ENCODE measurements at places on chromosomes 3 and 15.

- DNase-seq = no peak
Observed at GRCh38 chr3:71759401-71759800, 5.7 kb downstream of the GPR27 start.

DNA sequence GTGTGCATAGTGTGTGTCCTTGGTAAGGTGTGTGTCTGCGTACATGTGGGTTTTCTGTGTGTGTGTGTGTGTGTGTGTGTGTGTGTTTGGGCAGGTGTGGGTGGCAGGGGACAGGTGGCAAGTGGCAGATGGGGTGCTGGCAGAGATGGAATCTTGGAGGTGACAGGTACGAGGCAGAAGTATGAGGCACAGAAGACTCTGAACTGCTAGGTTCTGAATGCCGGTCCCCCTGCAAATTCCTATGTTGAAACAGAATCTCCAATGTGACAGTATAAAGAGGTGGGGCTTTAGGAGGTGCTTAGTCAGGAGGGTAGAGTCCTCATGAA lies 29.8 kb downstream of the SRPRB start:
- DNase-seq = no peak

DNA sequence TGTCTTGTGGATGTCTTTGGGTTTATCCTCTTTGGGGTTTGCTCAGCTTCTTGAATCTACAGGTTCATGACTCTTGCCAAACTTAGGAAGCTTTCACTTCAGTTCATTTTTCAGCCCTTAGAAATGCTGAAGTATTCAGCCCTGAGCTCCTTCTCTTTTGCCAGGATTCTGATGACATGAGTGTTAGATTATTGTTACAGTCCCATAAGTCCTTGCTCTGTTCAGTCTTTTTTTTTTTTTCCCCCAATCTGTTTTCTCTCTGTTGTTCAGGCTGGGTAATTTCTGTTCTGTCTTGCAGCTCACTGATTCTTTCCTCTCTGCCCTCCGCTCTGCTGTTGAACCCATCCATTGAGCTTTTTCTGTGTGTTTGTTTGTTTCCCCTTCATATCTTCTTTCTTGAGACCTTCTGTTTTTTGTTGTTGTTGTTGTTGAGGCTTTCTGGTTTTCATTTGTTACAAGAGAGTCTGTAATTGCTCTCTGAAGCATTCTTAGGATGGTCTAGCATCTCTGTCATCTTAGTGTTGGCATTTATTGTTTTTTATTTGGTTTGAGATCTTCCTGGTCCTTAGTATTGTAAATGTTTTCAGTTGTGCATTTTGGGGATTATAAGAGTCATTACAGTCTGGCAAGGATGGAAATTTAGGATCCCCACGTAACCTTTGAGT lies 18.4 kb downstream of the LRCH3 start:
- DNase-seq = no peak

GRCh38 chr3:190192087-190192486 lies 71.4 kb upstream of the P3H2 start:
- no peak for DNase-seq

- no peak for DNase-seq
Observed at GRCh38 chr15:92383519-92384324, 10.0 kb upstream of the ST8SIA2 start.

GRCh38 chr3:38354588-38355330 lies 8.2 kb downstream of the XYLB start:
- DNase-seq = no peak

- DNase-seq = no peak
Observed at GRCh38 chr3:87800516-87800915, 258.3 kb downstream of the CGGBP1 start.

- DNase-seq = no peak
Observed at GRCh38 chr3:104961851-104962250, 404.9 kb upstream of the ALCAM start.

DNA sequence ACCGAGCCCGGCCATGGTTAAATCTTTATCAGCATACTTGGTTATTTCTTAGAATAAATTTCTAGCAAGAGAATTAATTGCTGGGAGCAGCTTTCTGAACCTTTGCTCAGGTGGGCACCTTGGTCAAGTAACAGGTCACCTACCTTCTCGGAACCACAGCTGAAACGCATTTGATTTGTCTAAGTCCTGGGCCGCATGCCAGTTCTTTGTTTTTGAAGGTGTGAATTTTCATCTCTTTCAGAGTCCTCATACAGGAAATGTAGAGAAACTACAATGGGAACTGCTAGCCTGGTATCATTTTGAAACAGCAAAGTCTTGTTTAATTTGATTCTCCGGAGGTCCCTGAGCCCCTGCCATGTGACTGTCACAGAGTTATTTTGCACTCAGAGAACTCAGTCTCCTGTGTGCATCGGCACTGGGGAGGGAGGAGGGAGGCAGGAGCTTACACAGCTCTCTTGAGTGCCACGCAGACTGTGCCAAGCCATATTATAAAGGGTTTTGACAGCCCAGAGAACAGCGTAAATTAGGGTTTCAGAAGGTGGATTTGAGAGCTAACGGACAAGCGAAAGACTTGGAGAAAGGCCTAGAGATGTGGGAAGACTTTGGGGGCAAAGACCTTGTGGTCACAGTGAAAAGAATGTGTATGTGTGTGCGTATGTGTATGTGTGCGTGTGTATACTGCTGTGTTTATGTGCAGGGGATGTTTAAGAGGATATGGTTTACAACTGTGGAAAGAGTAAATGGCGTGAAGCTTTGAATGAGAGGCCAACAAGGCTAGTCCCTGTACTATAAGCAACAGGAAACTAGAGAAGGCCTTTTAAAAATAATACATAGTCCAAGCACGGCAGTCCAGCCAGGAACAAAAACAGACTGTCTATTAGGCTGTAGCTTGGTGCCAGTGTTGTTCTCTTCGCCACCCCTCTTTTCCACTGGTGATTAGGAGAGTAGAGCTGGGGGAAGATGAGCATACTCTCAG lies 61.8 kb upstream of the ATP13A3 start:
- no peak for DNase-seq

DNA sequence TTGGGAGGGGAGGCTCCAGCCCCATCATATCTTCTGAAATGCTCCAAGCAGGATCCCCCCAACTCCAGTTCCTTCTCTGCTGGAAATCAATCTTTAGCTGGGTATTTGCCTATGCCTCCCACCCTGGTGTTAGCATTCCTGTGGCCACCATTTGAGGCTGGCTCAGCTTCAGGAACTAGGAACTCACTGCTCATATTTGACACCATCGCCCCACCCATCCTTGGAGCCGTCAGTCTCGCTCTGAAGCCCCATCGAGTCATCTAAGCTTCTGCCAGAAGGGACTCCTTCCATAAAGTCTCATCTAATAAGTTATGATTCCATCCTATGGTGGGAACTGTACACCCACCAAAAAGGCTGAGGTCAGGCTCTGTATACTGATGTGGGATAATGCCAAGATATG lies 26.4 kb downstream of the PRKCD start:
- DNase-seq = no peak

- no peak for DNase-seq
Observed at GRCh38 chr15:89205991-89206585, 15.3 kb downstream of the RLBP1 start.

- DNase-seq = no peak
Observed at GRCh38 chr3:190581041-190581541, 67.2 kb downstream of the IL1RAP start.

- no peak for DNase-seq
Observed at GRCh38 chr3:64196236-64196929, 28.9 kb downstream of the PRICKLE2 start.

DNA sequence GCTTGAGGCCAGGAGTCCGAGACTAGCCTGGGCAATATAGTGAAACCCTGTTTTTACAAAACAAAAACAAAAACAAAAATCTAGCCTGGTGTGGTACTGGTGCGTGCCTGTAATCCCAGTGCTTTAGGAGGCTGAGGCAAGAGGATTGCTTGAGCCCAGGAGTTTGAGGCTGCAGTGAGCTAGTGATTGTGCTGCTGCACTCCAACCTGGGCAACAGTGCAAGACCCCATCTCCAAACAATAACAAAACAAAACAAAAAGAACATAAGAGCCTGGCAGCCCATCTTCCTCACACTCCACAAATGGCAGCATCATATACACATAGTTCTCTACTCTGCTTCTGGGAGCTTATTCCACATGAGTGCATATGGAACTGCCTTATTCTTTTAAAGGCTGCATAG lies 2.2 kb upstream of the TRH start:
- DNase-seq = no peak

- DNase-seq = peak; percentile 59
Observed at GRCh38 chr15:84981711-84982300, at the start of gene PDE8A. Gene PDE8A, plus strand, starts transcription at chr15:84981856. Its CDS starts 307 bp downstream, at chr15:84982163.

- no peak for DNase-seq
Observed at GRCh38 chr3:141313093-141313683, 55.1 kb upstream of the ZBTB38 start.

DNA sequence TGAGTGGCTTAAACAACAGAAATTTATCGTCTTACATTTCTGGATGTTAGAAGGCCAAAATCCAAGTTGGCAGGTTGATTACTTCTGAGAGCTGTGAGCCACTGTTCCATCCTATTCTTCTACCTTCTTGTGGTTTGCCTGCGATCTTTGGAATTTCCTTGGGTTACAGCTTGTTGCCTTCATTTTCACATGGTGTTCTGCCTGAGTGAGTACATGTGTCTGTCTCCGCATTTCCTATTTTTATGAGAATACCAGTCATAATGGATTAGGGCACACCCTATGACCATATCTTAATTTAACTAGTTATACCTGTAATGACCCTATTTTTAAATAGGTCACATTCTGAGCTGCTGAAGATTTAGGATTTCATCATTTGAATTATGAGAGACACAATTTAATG lies 294.3 kb downstream of the CNTN4 start:
- no peak for DNase-seq

- DNase-seq = no peak
Observed at GRCh38 chr3:51477360-51477711, 22.5 kb downstream of the DCAF1 start.

GRCh38 chr3:59245859-59246501 lies 196.2 kb upstream of the CFAP20DC start:
- DNase-seq = no peak

- DNase-seq = no peak
Observed at GRCh38 chr3:120090422-120090821, 3.8 kb downstream of the GSK3B start.

GRCh38 chr3:186452517-186452916 lies 90.5 kb upstream of the DGKG start:
- DNase-seq = no peak

DNA sequence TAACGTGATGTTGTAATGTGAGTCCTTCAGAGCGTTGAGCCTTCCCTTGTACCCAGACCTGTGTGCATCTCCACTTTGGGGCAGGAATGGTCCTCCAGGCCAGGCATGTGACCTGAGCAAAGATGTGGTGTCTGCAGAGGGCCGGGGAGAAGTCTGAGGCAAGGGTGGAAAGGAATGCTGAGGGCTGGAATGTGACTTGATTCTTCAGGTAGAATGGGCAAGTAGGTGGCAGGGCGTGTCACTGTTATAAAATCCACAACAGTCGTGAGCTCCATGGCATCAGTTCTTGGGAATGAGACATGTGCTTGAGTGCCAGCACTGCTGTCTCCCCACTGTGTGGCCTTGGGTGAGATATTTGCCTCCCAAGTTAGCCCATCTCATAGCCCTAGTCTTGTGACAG lies 24.0 kb upstream of the BSN start:
- DNase-seq = no peak

DNA sequence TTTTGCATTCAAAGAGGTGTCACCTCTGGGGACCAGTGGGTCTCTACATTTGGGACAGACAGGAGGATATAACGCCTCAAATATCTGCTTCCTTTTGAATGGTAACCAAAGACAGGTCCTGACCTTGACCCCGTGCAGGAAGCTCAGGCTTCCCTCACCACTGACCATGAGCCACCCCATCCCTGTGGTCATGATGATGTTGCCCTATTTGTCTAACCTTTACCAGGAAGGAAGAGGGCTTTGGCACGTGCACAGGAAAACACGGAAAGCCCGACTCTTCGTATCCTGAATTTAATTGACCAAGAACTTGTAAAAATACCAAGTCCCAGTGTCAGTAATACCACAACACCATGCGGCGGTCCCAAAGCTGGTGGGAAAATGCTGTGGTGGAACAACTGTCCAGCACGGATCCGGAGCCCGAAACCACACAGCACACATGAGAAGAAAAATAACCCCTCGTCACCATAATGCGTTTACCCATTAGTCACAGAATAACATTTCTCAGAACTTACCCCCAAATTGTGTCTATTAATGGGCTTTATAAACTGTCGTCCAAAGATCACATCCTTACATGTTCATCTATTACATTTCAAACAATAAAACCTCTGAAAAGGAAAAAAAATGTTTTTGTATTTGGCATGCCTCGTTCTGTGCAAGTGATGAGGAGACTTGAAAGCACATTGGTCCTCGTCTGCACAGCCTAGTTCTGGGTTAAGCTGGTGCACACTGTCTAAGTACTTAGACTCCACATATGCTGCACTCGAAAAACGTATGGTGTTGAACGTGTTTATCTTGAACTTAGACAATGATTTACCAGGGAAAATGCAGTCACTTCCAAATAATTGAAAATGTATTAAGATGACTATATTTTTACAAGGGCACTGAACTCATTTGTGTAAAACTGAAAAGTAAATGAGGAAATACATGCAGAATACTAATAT lies 118.9 kb upstream of the IGF1R start:
- no peak for DNase-seq
